Fibroblast of skin of left quadriceps (primary cell): ENCODE measurements at places on chromosomes 6 and 20.

DNA sequence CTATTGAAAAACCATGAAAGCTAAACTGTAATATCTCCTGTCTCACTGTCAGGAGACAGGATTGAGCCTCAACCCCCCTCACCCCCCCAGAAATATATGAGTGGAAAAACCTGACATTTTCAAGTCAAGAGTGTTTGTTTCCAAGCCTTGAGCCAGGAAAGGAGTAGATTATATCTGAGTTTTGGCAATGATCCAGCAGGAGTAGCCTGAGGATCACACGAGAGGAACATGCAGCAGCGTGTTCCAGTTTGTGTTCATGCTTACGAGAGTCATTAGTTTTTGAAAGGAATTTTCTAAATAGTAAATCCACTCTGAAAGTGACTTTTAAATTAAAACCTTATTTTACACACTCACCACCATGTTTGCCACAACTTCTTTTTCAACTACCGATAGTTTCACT is 15.8 kb downstream of the IL22RA2 start:
- DNase-seq, result no peak

DNA sequence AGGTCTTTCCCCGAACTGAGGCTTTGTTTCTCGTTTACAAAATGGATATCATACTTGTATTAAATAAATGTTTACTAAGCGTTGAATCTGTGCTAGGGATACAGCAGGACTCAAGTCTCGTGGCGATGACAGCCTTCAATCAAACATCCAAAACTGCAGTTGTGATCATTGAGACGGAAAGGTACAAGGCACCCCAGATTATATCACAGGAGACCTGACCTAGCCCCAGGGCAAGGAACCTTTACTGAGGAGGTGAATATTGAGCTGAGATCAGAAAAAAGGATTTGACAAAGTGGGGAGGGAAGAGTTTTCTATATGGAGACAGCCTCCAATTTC is 476 bp downstream of the AAR2 start:
- no peak for DNase-seq

GRCh38 chr20:32447136-32448027 is 89.3 kb downstream of the ASXL1 start:
- no peak for DNase-seq

DNA sequence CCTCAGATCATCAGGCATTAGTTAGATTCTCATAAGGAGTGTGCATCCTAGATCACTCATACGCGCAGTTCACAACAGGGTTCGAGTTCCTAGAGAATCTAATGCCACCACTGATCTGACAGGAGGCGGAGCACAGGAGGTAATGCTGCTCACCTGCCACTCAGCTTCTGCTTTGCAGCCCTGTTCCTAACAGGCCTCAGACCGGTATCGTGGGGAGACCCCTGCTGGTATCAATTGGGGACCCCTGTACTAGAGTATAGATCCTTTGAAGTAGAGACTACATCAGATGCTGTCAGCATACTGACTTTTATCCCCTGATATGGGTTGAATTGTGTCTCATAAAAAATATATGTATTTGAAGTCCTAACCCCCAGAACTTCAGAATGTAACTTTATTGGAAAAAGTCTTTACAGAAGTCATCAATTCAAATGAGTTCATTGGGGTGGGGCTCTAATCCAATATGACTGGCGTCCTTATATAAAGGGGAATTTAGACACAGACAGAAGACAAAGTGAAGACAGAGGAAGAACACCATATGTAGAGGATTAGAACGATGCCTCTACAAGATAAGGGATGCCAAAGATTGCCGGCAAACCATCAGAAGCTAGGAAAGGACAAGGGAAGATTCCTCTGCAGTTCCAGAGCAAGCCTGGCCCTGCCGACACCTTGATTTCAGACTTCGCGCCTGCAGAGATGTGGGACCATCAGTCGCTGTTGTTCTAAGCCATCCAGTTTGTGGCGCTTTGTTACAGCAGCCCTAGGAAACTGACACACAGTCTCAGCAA is 104.4 kb upstream of the BTBD3 start:
- DNase-seq, result no peak

DNA sequence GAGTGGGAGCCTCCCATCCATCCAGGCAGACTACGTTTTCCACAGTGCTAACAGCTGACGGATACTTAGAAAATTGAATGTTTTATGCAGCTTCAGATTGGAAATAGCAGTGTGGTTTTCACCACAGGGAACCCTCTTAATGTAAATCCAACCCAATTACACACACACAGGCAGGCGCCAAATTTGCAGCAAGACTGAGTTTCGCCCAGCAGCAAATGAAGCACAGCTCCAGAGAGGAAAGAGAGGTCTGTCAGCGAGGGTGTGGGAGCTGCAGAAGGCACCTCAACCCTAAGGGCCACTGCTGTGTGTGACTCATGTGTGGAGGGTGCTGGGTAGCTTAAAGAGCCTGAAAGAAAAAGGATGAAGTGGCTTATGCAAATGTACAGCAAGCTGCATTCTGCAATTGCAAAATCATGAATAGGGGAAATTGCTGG is 365.7 kb downstream of the MAFB start:
- DNase-seq, result peak; percentile 22

- no peak for DNase-seq
These were observed 86.5 kb downstream of the ATRN start for GRCh38 chr20:3557237-3557785.

DNA sequence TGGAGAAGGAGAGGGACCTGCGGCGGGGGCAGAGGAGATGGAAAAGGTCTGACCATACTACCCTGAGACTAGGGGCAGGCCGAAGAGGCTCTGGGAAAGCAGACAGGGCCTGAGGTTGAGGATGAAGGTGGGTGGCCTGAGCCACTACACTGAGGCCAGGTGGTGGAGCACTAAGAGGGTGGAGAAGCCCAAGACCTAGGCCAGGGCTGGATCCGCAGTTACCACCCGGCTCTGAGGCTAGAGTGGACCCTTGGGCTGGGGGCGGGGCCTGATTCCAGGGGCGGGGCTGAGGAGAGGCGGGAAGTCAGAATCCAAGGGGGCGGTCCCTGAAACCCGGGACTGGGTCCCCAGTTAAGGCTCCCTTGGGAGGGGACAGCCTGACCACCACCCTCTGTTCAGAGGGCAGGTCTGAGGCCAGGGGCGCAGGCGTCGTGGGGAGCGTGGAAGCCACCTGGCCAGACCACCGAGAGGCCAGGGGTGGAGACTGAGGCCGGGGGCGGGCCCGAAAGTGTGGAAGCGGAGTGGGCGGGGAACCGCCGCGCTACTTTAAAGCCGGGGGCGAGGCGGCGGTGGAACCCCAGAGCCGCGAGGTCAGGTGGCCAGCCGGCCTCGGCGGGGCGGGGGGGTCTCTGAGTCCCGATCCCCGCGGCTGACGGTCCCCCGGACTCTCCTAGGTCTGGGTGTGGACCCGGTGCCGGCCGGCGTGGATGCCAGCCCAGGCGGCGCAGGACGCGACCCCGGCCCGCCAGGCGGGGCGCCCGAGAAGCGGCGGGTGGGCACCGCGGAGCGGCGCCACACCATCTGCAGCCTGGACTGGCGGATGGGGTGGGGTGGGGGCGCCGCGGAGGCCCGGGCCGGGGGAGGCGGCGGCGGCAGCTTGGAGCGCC is 8.3 kb downstream of the CCM2L start:
- DNase-seq, result no peak

- no peak for DNase-seq
These were observed 40.2 kb downstream of the KLHL31 start for GRCh38 chr6:53625315-53625714.

DNA sequence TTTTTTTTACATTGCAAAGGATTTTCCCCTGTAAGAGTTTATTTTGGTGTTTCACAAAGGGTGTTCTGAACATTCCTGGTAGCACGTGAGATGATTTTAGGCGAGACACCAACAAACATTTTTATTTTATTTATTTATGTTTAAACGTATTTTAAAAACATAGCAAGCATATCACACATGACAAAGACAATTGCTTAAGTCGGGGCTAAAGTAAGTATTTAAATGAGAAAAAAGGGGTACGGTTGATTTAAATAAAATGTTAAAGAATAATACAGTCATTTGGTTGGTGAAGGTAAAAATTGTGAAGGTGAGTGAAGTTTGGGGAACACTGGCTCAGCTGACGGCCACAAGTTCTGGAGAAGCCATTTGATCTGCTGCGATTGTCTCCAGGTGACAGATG is 129.7 kb downstream of the BMP7 start:
- DNase-seq, result no peak

- no peak for DNase-seq
These were observed 52.5 kb downstream of the SSR1 start for GRCh38 chr6:7260291-7261031.

DNA sequence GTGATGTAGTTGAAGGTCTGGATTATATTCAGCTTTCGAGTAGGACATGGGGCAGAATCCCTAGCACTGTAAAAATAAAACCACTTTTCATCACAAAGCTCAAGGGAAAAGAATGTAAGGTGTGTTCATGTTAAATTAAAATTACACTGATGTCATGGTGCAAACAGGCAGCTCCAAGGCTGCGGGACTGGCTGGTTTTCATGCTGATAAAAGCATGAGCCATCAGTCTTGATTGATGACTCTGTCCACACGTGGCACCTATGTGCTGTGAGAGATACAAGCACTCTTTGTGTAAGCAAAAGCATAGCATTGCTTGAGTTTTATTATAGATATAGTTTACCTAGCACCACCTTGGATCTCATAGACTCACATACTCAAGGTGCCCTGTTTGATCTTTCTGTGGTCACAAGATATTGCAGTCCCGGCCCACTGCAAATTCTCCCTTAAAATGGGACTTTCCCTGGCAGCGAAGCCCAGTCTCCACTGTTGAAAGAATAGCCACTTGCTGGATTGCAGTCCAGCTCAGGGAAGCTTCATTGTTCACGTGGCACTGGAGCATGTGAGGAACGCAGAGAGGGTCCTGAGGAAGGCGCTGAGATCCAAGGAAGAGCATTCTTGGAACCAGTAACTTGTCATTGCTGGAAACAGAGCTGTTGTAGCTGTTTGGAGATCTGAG is 90.6 kb downstream of the TIAM2 start:
- DNase-seq, result no peak

DNA sequence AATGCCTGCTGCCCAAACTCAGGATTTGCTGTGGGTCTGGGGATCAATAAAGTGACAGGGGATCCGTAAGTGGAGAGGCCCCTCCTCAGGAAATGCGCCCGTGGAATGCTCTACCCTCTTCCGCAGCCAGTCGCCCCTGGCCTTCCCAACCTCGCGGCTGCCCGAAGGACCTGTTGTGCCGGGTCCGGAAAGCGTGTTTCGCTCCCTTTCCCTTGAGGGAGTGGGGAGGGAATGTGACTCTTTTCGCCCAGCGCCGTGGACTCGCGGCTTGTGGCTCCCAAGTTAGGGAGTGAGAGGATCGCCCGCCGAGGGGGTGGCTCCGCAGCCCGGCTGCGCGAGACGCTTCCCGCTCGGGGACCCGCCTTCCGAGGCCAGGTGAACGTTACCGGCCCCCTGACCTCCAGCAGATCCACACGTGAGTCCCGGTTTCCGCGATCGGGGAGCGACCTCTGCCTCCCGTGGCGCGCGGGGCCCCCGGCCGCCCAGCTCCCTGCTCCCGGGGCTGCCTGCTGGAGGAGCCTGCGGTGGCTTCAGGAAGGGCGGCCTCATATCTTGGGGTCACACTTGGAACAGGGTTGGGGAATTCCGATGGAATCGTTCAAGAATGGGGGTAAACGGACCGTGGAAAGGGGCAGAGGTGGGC is 666 bp downstream of the TPD52L1 start:
- no peak for DNase-seq

DNA sequence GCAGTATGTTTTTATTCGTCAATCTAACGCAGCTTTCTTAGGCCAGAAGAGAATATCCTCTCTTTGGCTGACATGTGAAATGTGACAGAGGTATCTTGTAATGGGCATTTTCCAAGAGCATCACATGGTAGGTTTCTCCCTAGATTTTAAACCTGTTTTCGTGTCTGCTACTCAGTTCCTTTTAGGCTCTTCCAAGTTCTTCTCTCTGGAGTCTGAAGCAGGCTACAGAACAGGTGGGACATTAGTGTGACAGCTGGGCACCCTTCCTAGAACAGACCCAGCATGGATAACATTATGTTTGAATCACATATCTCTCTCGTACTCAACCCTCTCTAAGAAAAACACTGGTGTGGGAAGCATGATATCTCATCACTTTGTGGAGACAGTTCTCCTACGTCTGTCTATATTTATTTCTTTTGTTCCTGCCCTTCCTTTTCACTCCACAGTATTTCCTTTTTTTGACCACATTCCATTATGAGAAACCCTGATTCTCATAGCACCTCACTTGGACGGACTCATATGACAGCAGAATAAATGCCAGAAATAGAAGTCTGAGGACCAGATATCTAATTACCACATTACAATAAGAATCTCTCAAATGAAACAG is 263.4 kb downstream of the NKAIN2 start:
- DNase-seq, result no peak

DNA sequence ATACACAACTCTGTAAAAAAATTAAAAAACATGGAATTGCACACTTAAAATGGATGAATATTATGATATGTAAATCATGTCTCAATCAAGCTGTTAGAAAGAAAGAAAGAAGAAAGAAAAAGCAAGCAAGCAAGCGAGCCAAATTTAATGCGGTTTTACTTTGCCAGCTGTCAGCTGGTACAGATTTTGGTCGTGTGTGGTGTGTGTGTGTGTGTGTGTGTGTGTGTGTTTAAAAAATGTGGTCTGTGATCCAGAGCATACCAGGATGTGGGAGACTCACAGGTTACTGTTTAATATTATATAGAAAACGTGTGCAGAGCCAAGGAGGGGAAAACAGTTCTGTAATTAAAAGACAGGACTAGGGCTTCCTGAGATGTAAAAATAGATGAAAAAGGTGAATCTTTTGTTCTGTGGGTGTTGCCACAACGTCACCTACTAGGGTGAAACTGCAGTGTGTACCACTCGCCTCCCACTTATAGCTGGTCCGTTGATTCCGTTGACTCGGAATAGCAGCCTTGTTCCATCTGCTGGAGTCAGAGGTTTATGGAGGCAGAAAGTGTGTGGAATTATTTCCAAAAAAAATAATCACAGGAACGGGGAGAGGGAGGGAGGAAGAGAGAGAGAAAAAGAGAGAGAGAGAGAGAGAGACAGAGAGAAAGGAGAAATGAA is 197.7 kb downstream of the BCAS1 start:
- DNase-seq, result no peak

- no peak for DNase-seq
These were observed 13.8 kb upstream of the CCND3 start for GRCh38 chr6:41955412-41955811.

GRCh38 chr6:33118525-33119123 is 42.8 kb downstream of the HLA-DPB1 start:
- DNase-seq, result no peak
